ENCODE measurements at places on chromosomes 2 and 18. TPM values are rescaled to one million over a fixed set of nuclear protein-coding genes. Genes with fewer than 3 reads are reported as not detected.

DNA sequence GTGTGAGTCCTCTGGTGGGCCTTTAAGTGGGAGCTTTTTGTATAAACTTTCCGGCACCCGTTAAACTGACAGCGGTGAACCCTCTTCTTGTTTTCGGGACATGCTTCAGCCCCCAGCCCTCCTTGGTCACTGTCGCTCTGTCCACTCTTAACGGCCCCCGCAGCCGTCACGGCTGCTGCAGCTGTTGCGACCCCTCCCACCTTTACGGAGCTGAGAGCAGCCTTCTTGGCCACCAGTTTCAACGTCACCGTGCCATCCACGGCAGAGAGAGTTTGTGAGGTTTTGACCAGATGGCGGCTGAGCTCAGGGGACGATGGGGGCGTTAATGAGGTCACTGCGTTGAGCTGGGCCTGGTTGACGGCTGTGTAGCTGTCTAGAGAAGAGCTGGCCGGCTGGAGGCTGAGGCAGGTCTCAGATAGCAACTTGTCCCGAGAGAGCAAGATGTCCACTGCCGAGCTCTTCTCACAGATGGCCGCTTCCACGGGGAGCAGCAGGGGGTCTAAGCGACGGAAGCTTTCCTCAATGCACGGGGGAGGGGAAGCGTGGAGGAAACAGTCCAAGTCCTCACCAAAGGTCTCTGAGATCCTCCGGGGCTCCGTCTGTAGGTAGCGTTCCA, 41.9 kb downstream of the KLF7 start:
- no peak for DNase-seq

- no peak for DNase-seq
Measured at GRCh38 chr18:11866764-11867163, 15.6 kb downstream of the CHMP1B start.

- peak; percentile 58 for DNase-seq
Measured at GRCh38 chr2:32977228-32977758, 30.5 kb downstream of the LTBP1 start.

GRCh38 chr2:164538240-164538866, 82.9 kb downstream of the GRB14 start:
- peak; percentile 68 for DNase-seq

DNA sequence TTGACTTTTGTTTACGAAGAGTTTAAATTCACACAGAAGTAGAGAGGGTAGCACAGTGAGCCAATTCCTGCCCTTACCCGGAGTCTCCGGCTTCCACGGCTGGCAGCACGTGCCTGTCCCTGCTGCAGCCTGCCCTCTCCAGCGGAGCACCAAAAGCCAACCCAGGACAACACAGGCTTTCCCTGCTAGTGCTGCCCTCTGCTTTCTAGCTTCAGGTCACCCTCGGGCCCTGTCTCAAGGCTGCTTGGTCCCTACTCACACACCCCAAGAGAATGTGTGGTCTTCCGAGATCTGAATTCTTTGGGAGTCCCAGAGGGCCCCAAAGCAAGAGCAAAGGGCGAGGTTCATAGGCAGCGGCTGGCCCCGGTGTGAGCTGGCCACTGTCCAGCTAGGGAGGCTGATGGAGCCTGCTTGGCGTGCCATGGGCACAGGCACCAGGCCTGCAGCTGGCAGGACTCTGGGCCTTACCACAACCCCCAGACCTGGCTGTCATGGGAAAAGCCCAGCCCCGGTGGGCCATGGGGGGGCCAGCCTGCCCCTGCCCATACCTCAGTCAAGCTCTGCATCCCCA, 7.0 kb upstream of the HS6ST1 start:
- DNase-seq = no peak

- peak; percentile 27 for DNase-seq
Measured at GRCh38 chr18:39667905-39668304, 2102.3 kb upstream of the CELF4 start.

DNA sequence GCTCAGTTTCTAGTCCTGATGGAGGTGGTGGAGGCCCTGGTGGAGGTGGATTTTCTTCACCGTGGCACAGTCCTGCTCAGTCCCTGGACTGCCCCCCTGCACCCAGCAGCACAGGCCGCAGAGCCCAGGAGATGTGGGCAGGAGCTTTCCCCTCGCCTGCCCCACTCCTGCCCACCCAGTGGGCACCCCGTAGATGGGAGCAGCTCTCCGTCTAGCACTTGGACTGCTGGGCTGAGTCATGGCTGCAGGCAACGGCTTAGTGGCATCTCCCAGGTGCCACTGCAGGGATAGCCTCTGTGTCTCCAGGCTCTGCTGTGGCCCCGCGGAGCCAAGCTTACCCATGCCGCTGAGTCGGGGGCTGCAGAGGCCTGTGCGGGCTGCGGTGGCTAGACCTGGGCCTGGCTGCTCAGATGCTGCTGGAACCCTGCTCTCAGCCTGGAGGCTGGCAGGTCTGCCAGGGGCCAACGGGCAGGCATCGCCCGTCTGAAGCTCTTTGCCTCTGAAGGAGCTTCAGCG, 92.3 kb upstream of the CTDP1 start:
- DNase-seq = no peak

The DSG4 gene
- not detected for total RNA-seq

The C1QL2 gene
- not detected for total RNA-seq

The CHST9 gene
- total RNA-seq = not detected

The POU3F3 gene
- total RNA-seq = not detected
